ENCODE measurements at places on chromosomes 5 and 9.

DNA sequence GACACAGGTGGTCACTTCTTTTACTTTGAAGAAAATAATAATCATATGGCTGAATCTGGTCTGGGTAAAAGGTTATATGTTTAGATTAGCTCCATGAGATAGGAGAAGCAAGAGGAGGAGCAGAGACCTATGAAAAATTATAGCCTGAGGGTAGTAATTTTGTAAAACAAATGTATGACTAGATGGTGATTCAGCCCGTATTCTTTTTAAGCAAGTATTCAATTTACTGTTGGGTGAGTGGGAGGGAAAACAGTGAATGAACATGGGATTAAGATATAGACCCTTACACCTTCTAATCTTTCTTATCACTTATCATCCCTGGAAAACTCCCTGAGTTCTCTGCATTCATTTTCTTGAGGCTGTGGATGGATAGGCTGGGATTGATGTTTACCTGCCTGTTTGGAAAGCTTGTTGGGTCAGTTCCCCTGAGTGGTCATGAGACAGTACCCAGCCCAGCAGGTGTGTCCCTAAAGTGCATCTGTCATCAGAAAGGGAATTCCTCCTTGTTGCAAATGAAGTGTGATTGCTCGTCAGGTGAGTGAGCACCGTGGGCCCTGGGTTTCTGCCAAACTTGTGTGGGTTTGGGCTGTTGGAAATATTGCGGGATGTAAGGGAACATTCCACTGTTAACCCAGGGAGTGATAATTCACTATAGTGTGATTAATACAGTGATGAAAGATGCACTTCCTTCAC is 101.2 kb upstream of the GDNF start:
- no peak for DNase-seq

GRCh38 chr5:137115152-137115551 is 384.0 kb downstream of the SPOCK1 start:
- DNase-seq, result no peak

- no peak for DNase-seq
Observed at GRCh38 chr9:134682026-134682425, 40.4 kb downstream of the COL5A1 start.

- no peak for DNase-seq
Observed at GRCh38 chr5:111784491-111785181, 27.6 kb upstream of the NREP start.

GRCh38 chr9:126114409-126114760 is 212.2 kb upstream of the MVB12B start:
- no peak for DNase-seq

GRCh38 chr5:6197427-6197826 is 180.9 kb downstream of the MED10 start:
- no peak for DNase-seq

DNA sequence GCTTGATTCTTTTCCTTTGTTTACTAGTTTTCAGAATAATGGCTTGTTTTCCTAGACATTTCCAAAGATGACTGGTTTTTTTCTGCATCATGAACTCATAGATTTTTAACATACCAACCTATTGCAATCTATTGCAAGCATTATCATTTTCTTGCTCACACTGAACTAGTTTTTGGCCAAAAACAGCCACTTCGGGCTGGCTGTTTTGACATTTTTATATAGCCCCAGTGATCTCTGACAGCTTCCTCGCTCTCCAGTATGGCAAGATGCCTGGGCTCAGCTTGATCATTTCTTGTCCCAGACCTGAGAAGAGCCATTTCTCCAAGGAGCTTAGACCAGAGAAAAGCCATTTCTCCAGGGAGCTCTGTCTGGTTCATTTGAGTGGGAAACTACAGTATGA is 94.3 kb upstream of the MAMDC2 start:
- DNase-seq, result no peak

DNA sequence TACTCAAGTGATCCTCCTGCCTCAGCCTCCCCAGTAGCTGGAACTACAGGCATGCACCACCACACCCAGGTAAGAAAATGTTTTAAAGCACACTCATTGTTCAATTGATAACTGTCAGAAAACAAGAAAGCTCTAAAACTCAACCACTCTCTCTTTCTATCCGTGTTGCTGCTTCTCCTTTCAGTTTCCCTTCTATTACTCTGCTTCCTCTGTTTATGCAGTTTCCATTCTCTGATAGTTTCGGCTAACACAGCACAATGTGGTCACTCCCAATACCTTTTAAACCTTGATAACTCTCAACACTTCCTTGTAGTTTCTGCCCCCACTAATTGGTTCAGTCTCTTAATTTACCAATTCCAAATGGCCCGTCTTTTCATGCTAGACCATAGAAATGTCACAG is 59.2 kb upstream of the NR4A3 start:
- no peak for DNase-seq

DNA sequence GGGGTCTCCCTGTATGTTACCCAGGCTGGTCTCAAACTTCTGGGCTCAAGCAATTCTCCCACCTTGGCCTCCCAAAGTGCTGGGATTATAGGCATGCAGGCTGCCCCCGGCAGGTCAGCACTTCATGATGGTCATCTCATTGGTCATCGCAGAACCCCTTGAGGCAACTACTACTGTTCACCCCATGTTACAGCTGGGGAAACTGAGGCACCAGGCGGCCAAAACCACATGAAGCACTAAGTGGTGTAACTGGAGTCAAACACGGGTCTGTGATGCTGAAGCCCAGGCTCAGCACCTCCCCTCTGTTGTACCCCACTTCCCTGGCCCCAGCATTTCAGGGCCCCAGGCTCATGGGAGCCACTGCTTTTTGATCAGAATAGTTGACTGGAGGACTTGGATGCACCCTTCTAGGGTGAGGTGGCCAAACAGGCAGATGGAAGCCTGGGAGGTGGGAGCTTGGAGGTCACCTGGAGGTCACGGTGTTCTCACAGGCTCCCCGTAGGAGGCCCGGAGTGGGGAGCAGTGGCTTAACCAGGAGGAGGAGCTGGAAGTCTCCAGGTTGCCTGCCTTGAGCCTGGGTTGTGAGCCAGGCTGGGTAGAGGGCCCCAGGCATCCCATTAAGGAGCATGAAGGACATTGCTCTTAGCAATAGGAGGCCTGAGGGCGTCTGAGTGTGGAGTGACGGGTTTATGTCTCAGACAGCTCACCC is 57.3 kb upstream of the RPL26L1 start:
- DNase-seq, result no peak

DNA sequence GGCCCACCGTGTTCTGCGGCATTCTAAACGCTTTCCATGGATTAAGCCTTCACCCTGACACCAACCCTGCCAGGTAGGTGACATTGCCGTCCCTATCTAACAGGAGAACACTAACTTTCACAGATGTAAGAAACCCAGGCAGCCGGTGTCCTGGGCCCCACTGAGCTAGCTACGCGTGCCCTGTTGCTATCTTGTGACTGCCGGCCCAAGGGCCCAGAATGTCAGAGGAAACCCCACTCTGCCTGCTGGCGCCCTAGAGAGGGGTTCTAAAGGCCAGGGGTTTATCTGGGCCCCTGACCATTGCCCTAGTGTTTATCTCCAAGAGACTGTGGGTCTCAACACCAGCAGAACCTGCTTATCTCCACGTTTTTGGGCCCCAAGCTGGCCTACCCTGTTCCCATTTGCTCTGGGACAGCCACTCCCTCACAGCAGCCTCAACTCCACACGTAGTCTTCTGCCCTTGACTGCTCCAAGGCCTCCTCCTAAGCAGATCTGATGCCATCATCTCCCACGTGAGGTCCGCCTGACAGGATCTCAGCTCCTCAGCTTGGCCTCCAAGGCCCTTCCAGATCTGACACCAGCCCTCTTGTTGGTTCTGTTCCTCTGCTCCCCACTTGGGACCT is 18.1 kb upstream of the ZBTB34 start:
- DNase-seq, result no peak

DNA sequence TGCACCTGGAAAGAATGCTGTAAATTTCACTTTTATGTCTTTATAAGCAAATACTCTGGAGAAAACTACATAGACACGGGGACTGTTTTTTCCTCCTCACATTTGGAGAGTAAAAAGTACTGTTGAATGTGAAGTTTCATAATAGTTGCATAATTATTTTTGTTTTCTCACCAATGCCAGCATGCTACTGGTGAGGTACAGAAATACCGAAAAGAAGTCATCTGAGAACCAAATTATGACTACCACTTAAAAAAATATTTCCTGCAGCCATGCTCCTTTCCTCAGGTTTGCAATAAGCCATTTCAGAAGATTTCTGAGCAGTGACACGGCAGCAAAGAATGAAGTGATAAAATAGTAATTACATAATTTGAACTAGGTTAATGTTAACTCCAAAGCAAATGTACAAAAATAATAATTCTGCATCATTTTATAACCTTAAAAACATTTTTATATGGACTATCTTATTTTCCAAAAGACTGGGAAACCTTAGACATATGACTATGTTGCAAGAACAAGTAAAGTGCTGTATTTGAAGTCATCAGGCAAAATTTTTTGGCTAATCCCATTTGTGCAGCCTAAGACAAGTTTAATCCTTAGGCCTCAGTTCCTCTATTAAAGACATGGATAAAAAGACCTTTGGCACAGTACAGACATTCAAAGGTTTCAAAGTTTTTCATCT is 144.7 kb downstream of the PCSK1 start:
- DNase-seq, result no peak

DNA sequence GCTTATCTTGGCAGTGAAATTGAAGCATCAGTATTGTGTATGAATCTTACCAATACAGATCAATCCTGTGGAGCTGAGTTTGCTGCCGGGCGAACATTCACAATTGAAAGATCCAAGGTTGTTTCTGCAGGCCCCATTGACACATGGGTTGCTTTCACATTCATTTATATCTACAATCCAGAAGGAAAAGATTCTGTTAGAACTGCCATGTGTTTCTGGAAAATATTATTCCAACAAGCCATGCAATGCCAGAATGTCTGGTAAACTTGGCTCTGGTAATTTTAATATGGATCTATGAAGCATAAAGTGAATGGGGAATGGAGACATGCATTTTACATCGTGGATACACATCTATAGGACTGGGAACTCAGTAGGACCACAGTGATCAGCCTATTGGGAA is 180.8 kb downstream of the FBN2 start:
- DNase-seq, result no peak

- DNase-seq, result no peak
Observed at GRCh38 chr9:87075537-87075936, 128.2 kb upstream of the GAS1 start.

DNA sequence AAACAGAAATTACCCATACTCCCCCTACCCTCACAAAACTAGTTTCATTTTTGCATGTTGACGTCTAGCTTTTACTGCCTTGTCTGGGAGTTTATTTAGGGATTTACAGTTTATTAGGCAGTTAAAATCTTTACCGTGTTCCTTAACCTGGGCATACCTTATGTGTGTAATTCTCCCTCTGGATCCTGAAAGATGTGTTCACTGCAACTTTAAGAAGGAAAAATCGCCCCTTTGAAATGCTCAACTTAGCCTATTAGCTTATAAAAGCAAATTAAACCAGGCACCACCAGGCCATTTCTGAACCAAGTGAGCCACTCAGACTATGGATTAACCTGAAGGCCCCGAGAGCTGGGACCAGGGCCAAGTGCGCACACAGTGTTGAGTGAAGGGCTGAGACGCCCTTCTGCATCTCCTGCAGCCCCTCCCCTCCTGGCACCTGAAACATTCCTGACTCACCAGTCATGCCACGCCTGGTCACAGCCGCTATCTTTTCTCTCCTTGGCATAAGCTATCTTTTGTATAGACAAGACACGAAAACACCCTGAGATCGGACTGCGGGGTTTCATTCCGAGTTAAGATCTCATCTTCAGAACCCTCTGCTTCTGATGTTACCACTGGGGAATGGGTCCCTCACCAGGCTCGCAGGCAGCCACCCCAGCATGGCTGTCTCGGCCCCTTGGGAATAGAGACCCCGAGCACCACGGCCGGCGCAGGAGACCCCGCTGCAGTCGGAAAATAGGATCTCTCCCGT is 111.9 kb downstream of the ROR2 start:
- DNase-seq, result no peak

GRCh38 chr5:94893412-94894135 is 275.1 kb downstream of the SLF1 start:
- no peak for DNase-seq

- DNase-seq, result no peak
Observed at GRCh38 chr9:6686396-6686795, 40.9 kb upstream of the GLDC start.

DNA sequence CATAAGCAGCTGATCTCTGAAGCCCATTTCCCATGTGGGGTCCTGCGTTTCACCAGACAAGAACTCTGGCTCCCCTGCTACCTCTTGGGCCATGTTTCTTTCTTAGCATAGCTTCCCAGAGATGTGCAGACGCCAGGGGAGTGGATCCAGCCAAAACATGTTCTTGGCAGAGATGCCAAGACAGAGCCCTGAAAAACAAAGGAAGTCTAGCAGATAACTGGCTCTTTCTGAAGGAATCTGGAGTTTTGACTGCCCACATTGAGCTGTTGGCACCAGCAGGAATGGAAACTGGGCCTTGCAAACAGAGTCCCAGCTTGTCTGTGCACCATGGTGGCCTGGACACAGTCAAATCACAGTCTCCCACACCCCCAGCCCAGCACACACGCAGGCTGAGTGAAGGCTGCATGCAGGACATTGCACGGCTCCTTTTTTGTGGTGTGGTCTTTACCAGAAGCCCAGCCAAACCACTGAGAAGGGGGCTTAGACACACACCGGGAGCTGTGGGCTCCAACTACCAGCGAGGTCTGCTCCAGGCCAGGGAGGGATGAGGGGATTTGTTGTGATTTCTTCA is 114.7 kb downstream of the SNX18 start:
- DNase-seq, result no peak

- DNase-seq, result no peak
Observed at GRCh38 chr9:83287021-83287420, 224.1 kb upstream of the RASEF start.

DNA sequence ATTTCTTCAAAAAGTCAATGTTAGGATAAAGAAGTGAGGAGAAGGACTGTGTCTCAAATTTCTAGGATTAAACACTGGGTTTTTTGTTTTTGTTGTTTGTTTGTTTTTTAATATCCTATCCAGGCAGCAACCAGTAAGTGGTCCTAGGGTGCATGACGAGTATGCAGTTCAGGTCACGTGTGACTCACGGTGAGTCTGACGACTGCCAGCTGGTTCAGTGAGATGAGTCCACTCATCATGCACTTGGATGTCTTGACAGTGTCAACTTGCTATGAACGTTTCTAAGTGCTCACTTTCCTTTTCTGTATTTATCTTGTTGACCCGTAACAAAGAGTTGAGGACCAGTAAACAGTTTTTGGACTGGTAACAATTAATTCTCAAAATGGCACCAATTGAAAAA is 32.7 kb downstream of the ATG10 start:
- no peak for DNase-seq

- no peak for DNase-seq
Observed at GRCh38 chr5:133838286-133838685, 130.1 kb downstream of the C5orf15 start.
